Stimulated activated CD4-positive, alpha-beta T cell treated with anti-CD3 and anti-CD28 coated beads, Interleukin-2, amount 100 ng/mL, for 48 hours (primary cell): ENCODE measurements at places on chromosomes 5 and 9.

- DNase-seq, result no peak
Observed at GRCh38 chr9:17906176-17906840, 327.4 kb downstream of the SH3GL2 start.

DNA sequence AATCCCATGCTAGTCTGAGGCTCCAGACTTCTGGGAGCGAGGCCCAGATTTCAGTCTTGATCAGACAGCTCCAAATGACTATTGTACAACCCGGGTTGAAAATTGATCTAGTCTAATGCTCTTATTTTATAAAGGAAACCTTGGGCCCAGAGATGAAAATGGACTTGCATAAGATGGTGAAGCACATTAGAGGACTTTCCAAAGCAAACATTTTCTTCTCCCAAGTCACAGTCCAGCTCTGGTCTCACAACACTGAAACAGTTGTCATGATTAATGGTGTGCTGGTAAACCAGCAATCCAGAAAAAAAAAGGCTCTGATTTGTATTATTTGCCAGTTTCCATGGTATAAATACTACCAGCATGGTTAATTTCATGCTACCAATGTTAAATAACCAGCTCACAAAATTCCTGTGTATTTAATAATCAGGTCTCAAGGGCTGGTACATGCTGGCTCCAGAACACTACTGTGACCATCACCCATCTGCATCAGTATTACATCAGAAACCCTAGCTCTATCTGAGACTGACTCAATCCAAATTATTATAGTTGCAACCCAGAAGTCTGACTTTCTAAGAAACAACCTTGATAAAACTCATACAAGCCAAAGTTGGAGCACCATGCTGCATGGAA, 32.5 kb upstream of the ABLIM3 start:
- DNase-seq, result no peak

GRCh38 chr9:36813154-36813553, 220.9 kb downstream of the PAX5 start:
- no peak for DNase-seq

DNA sequence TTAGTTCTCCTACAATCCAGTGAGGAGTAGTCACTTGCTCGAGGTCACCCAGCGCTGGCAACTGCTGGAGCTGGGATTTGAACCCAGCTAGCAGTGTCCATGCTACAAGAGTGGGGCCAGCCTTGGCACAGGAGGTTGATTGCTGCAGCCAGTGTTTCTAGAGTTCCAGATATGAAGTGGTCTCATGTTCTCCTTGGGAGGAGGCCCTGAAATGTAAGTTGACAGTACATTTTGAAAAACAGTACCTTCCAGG, 802 bp downstream of the CCDC107 start:
- no peak for DNase-seq

GRCh38 chr9:20472342-20473045, 149.8 kb downstream of the MLLT3 start:
- no peak for DNase-seq

DNA sequence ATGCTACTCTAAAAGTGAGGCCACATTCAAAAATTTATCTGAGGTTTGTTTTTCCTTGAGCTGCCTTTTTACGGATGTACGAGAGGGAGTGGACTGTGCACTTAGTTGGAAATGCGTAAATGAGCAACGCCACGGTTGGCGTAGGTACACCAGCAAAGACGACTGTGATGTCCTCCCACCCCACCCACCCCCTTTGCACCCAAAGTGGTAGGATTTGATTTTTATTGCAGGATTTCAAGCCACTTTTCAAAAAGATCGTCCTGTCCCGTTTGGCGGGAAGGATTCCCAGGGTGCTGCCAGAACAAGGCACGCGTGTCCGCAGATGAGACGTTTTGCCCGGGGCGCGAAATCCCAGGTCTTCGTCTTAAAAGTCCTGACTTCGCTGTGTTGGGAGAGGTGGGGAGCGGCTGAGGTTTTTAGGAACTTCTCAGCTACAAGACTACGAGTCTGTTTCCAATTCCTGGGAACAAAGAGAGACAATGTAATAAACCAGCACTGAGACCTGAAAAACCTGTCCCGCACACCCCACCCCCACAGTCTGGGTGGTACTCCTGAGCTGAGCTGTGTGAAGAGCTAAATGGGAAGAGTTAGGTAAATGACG, 1.0 kb upstream of the TLE1 start:
- no peak for DNase-seq

GRCh38 chr5:91670563-91670962, 287.4 kb upstream of the ARRDC3 start:
- no peak for DNase-seq

DNA sequence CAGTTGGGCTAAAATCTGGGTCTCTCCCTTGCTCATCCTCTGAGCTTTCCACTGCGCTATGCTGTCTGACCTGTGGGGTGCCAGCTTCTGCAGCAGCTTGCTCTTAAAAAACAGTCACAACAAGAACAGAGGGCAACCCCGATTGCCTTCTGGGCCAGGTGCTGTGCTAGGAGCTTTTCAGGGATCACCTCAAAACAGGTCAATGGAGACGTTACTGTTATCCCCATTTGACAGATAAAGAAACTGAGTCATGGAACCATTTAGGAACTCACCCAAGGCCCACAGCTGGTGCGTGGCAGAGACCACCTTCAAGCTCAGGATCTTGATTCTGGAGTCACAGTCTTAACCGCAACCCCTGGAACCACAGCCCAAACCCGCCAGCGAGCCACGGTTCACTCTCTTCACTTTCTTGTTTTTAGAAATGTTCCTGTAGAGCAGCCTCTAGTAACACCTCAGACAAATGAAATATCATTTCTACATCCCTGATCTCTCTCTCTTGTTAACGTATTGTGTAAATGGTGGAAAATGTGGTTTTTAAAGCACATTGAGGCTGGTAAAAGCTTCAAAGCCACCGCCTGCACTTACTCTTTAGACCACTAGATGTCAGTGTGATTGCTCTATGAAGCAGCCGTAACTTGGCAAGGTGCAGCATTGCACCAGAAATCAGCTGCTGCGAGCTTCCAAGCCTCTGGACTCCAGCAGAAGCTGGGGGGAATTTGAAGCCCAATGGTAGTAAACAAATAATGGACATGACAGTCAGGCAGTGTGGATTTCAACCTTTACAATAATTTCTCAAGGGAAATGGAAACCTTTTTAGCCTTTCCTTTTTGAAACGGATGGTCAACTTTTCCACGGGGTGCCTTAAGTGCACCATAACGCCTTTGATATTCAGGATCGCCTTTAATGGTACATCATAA, 1.7 kb downstream of the FYB1 start:
- peak; percentile 72 for DNase-seq

- no peak for DNase-seq
Observed at GRCh38 chr9:131480258-131480657, 22.5 kb upstream of the POMT1 start.

DNA sequence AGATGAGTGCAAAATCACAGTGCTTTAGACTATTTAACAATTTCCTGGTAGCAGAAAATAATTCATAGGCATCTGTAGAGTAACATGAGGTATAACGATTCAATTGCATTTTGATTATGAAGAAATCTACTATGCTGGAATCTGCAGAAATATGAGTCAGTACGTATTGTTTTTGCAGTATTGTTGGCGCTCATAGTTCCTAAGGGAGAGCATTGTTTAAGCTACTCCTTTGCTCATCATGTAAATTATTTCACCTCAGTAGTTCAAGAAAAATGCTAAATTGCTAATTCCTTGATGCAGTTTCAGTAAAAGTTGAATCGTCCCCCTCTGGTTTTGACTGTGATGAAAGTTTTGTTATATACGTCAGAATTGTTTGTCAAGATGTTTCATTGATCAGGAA, 458.4 kb downstream of the HINT1 start:
- no peak for DNase-seq

GRCh38 chr9:114154600-114155102, 686 bp upstream of the COL27A1 start:
- no peak for DNase-seq

- no peak for DNase-seq
Observed at GRCh38 chr9:86298873-86299272, 16.5 kb upstream of the ISCA1 start.

- no peak for DNase-seq
Observed at GRCh38 chr9:33425128-33425533, 22.3 kb downstream of the AQP3 start.

DNA sequence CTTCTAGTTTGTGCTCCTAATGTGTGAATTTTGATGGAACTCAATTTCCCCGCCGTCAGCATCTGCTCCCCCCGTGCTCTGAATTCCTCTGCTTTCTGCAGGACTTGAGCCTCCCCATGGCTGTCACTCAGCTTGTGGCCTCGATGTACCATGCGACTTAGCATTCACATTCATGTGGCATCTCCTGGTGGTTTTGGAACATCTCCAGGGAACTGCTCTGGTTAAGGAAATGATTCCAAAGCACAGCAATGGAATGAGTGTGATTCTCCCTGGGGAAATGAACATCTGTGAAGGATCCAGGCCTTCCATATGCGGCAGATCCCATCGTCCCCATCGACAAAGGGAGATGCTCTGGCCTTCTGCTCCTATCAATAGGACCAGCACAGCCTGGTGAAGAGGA, 119.0 kb downstream of the ENTREP1 start:
- DNase-seq, result no peak

- no peak for DNase-seq
Observed at GRCh38 chr5:44294516-44294915, 94.7 kb downstream of the FGF10 start.

GRCh38 chr9:137619240-137620047, 639 bp downstream of the EHMT1 start:
- peak; percentile 25 for DNase-seq

DNA sequence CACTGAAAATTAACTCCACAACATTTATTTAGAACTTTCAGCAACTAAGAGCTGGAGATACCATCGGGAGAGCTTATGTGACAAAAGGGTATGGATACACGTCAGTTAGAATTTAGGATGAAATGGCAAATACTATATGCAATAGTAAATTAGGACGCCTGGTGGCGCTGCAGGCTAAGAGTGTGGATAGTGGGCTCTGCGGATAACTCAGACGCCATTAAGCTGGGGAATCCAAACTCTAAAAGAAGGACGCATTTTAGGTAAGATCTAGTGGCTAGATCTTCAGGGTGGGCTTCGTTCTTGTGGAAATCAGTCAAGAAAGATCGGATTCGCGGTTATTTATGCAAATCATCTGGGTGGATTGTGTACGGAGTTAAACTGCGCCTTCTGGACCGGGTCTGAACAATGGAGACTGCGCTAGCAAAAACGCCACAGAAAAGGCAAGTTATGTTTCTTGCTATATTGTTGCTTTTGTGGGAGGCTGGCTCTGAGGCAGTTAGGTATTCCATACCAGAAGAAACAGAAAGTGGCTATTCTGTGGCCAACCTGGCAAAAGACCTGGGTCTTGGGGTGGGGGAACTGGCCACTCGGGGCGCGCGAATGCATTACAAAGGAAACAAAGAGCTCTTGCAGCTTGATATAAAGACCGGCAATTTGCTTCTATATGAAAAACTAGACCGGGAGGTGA, at the start of gene PCDHB5:
Gene PCDHB5 (plus strand): TSS at position 177 of the 688 bp plus-strand sequence. CDS start 229 bp downstream, at position 406.
- no peak for DNase-seq

GRCh38 chr5:114419067-114419388, 57.2 kb downstream of the KCNN2 start:
- DNase-seq, result no peak

DNA sequence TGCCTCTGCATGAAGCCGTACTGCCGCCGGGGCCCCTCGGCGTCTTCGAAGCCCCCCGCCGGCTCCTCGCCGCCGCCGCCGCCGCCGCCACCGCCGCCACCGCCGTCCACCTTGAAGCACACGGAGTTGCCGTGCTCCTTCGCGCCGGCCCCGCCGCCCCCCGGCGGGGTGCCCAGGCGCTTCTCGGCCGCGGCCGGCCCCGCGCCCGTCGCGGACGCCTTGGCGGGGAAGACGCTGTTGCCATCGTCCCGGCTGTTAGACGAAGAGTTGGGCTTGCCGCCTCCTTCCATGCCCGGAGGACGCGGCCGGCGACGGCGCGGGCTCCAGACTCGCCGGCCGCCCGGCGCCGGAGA, 400 bp downstream of the HCN1 start:
- no peak for DNase-seq

DNA sequence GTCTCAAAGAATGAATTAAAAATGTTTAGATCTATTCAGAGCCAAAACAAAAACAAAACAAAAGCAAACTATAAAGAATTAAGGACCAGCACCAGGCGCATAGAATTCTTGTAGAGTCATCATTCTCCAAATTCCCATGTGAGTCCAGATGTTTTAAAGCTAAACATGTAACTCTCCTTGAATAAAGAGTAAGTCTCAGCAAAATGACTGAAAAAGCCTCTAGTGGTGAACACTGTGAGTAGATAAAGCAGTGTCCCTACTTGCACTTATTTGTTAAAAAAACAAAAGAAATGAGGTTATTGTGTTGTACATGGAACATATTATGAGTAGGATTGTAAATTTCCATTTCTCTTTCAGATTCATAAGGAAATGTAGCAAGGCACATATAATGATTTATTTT, 44.0 kb downstream of the NNT start:
- no peak for DNase-seq

GRCh38 chr9:126131066-126132010, 195.3 kb upstream of the MVB12B start:
- no peak for DNase-seq

- DNase-seq, result no peak
Observed at GRCh38 chr5:7894439-7894838, 25.5 kb downstream of the MTRR start.

GRCh38 chr5:181176254-181176952, 28.6 kb downstream of the TRIM7 start:
- DNase-seq, result no peak

GRCh38 chr9:99809586-99810319, 11.9 kb upstream of the NR4A3 start:
- no peak for DNase-seq

DNA sequence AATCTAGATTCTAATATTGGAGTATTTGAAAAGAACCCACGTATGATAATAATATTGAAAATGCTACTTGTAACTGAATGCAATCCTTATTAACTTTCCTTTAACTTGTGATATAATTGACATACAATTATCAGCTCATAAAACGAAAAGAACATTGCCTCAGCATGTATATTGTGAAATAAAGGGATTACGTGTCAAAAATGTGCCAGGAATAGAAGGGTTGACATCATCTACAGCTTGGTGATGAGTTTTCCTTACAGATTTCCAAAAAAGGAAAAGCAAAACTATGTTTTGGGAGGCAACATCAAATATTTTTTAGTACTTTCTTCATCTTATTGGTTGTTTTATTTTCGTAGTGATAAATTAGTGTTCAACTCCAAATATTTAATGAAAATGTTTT, 266.0 kb upstream of the PTGER4 start:
- no peak for DNase-seq

GRCh38 chr5:140252470-140253126, 50.3 kb downstream of the PFDN1 start:
- DNase-seq, result no peak

- no peak for DNase-seq
Observed at GRCh38 chr9:93670208-93671019, 94.0 kb downstream of the PHF2 start.

DNA sequence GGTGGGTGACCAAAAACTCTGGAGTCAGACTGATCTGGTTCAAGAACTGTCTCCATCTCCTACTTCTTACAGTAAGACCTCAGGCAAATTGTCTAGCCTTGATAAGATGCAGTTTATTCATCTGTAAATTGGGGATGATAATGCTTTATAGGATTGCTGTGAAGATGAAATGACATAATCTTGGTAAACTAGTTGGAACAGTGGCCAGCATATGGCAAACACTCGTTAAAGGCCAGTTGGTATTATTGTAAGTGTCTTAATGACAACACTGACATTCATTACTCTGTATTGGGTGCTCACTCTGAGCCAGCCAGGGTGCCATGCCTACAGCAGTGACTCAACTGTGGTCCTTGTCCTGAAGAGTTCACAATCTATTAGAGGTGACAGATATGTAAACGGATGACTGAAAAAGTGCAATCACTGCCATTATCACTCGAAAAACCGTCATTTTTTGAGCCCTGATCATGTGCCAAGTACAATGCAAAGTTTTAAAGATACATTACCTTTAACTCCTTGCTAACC, 84.9 kb upstream of the HSPA9 start:
- DNase-seq, result no peak

- DNase-seq, result no peak
Observed at GRCh38 chr5:167905919-167906853, 385.3 kb upstream of the WWC1 start.
